ENCODE measurements at places on chromosomes 2 and 18. TPM values are rescaled to one million over a fixed set of nuclear protein-coding genes. Genes with fewer than 3 reads are reported as not detected.

- DNase-seq = no peak
Measured at GRCh38 chr2:39488450-39488849, 51.4 kb upstream of the MAP4K3 start.

DNA sequence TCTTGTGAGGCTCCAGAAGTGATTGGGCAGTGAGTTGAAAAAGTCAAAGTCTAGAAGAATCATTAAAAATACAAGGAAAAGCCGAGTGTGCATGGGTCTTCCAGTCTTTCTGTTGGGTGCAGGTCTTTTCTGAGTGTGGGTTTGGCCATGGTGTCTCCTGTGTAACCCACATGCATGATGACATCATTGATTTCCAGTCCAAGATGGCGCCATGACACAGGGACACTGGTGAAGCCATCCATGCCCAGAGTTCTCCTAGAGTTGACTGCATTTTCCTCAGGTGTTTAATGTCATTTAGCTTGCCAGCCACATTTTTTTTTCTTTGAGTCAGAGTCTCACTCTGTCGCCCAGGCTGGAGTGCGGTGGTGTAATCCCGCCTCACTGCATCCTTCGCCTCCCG, 35.9 kb downstream of the SH3BP4 start:
- no peak for DNase-seq

Gene STK11IP
- 28.0 TPM for total RNA-seq

DNA sequence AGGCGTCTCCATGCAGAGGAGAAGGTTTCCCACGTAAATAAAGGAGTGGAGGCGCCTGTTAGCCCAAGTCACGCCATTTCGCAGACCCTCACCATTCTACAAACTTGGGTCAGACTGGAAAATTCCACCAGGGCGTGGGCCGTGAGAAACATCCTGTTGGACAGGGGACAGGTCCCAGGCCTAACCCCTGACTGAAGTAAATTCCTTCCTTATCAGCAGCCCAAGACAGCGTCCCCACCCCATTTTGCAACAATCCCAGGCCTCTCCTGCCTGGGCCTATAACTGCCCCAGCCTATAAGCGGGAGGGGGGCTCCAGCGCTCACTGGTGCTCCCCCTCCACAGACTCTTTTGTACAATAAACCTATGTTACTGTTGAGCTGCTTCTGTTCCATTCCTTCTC, 57.3 kb upstream of the CBLN2 start:
- DNase-seq = no peak

- no peak for DNase-seq
Measured at GRCh38 chr18:62386601-62387000, 61.5 kb downstream of the TNFRSF11A start.

Measured in uterus (tissue), 4 donors.